ENCODE measurements at places on chromosomes 2 and 18.

- DNase-seq, result no peak
Measured at GRCh38 chr18:58694720-58695468, 23.6 kb downstream of the MALT1 start.

DNA sequence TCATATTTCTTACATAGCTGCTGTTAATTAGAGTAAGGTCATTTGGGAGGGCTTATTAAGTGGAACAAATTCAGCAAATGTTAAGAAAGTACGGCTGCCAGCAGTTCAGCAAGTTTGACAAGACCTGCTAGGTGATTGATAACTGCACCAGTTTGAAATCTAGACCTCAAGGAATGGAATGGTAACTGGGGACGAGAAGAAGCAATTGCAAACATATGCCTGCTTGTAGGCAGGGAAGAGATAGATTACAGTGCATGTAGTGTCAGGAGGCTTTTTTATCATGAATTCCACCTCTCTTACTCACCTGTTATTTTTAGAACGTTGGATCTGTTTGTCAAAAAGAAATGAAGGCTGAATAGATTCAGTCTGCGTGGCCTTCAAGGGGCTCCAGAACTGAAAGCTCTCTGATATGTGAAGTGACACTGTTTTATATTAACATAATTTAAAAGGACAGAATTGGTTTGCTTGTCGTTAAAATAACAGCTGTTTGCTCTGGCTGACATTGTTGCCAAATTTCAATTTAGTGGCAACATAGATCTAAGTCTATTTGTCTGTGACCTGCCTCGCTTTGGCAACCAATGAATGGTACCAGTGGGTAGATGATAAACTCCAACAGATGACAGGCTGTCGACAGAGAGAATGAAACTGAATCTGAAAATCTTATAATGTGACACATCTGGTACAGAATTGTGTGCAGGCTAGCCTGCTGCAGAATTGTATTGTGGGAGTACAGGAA, 199.3 kb downstream of the ZNF407 start:
- no peak for DNase-seq

DNA sequence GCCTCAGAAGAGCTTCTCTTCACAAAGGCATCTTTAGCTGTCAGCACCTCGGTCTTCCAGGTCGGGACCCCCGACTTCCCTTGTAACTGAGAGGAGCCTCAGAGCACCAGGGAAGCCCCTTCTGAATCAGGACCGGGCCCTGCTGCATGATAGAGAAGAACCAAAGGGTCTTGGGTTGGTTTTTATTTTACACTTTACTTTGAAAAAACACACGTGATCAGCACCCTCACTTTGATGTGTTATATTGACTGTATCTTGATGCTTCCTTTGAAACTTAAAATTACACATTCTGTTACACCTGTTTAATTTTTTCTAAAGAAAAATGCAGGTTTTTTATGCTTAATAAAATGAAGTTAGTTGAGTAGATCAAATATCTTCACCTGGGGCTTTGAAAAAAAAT, 202.3 kb downstream of the FAM210A start:
- no peak for DNase-seq

GRCh38 chr18:37554399-37554787, 11.2 kb downstream of the CELF4 start:
- no peak for DNase-seq

DNA sequence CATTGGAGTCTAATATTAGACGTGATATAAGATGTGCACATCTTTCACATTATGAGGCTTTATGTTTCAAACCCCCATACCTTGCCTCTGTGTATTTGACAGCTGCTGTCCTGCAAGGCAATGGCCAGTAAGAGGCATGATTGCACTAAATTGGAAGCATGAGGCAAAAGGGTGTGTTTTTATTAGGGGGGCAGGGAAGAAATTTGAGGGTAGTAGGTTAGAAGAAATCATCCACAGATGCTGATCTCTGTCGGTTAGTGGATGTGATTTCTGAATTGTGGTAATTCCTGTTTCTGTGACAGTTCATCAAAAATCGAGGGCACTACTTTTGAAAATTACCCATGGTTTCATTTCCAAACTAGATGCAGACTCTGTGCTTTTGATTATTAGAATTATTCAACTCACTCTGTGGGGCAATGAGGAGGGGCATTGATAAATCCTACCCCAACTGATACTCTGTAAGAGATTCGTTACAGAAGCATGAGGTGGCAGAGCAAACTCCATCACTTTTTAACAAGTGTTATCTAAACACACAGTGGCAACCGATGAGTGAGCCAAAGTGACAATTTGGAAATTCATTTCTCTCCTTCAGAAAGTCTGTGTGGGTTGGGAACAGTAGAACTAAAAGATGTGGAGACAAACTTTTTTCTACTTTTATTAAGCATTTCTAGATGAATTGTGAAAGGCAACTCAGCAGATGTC, 453.0 kb downstream of the ARHGAP15 start:
- no peak for DNase-seq

GRCh38 chr2:168622559-168622958, 166.5 kb downstream of the CERS6 start:
- DNase-seq, result no peak

DNA sequence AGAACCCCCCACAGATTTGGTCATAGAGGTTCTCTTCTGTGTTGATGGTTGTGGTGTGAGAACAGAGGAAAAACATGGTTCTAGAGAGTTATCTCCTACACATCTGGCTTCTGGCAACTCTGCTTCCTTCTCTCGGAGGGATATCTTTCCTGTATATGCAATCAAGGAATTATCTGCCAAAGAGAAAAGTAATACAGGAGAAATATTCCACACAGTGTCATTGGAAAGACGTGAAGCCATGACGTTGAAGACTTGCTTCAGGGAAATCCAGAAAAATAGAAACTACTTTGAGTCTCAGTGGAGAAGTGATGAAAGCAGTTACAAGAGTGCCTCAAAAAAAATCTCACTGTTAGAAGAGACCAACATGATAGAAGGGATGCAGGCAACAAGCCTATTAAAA, 78.5 kb downstream of the RAB31 start:
- no peak for DNase-seq

DNA sequence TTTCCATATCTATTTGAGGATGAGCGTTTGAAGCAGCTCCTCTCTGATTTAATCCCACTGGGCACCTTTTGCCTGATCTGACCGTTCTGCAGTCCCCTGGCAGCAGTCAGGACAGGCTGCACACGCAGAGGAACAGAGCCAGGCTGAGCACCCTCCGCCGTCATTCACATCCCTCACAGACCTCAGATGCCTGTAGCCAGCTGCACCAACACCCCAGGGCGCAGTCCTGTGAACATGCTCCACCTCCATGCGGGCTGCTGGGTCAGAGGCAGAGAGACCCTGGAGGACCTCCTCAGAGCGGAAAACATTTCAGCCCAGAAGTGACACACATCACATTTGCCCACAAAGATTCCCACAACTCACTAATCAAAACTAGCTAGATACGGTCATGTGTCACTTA, 146.1 kb downstream of the SEPTIN10 start:
- DNase-seq, result no peak

GRCh38 chr2:171452773-171453172, 18.7 kb downstream of the DCAF17 start:
- DNase-seq, result no peak

GRCh38 chr2:36360063-36360462, 4.5 kb downstream of the CRIM1 start:
- no peak for DNase-seq

GRCh38 chr2:168694866-168695265, 107.6 kb upstream of the NOSTRIN start:
- DNase-seq, result no peak

DNA sequence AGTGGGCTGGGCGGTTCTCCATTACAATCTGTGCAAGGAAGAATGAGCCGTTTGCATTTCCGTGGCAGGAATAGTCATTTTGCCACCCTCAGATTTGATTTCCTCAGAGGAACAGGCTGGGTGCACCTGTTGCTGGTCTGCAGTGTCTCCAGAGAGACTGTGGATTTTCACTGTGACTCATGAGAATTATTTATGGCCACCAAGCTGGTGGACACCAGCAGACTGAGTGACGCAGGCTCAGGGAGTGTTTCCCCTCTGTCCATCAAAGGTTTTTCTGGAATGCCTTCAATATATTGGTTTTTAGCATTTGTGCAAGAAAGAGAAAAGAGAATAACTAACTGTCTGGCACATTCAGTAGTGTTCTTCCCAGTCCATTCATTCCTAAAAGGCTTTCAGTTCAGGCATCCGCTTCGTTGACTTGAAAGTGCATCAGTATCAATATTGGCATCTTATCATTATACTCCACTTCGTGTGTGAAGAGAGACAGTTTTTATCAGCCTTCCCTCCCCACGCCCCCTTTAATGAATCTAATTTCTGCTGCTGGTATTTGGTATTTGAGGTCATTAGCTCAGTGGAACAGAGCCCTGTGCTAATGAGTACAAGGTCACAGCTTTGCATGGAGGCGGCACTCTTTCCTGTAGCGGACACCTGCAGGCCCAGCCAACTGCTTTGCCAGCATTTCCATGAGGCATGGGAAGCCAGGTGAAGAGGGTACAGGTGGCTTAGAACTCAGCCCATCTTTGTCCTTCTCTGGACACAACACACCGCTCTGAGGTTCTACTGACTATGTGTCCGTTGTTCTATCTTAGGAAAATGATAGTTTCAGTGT, 39.9 kb downstream of the PRKCE start:
- DNase-seq, result no peak

DNA sequence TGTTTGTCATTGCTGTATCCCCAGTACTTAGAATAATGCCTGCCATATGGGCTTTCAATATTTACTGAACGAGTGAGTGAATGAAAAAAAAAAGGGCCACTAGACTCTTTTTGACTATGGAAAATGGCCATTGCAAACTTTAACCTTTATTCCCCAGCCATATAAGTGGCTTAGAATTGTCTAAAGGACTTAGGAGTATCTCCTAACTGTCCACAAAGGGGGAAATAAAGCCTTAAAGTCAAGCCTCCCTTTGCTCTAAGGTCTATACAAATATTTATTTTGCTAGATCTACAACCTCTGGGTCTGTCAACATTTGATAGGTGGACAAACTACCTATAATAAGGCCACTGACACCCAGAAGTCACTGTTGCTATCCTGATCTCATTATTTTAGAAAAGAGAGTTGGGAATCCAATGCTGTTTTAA, 25.7 kb downstream of the UPP2 start:
- no peak for DNase-seq

GRCh38 chr2:158719403-158719802, 75.7 kb upstream of the DAPL1 start:
- no peak for DNase-seq

GRCh38 chr2:127515383-127515915, 10.8 kb downstream of the IWS1 start:
- DNase-seq, result no peak

Data from glutamatergic neuron (in vitro differentiated cells).